Tibial artery (tissue), 4 donors: ENCODE measurements at places on chromosomes 5 and 9.
A peak's percentile ranks its signal among the peaks of the same experiment; 100 is the strongest.

GRCh38 chr9:1460143-1460769 is 410.1 kb downstream of the DMRT2 start:
- DNase-seq: no peak

- DNase-seq: no peak
Measured at GRCh38 chr5:147659166-147659929, 123.2 kb downstream of the JAKMIP2 start.

DNA sequence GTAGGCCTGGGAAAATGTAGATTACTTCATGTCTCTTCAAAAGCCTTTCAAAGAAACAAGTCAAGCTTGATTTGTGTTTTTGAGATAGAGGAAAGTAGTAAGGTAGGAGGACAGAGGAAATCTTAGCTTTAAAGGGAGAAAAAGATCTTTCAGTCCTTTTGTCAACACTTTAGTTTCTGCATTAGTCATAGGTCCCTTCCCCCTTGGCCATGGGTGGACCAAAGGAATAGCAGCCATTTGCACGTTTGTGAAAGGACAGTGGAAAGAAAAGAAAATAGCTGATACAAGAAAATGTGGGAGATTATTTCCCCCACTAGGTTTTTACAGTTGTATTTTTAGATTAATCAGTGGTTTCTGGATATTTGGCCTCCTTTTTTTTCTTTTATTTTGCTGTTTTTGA is 121.9 kb upstream of the GRHPR start:
- DNase-seq: no peak

DNA sequence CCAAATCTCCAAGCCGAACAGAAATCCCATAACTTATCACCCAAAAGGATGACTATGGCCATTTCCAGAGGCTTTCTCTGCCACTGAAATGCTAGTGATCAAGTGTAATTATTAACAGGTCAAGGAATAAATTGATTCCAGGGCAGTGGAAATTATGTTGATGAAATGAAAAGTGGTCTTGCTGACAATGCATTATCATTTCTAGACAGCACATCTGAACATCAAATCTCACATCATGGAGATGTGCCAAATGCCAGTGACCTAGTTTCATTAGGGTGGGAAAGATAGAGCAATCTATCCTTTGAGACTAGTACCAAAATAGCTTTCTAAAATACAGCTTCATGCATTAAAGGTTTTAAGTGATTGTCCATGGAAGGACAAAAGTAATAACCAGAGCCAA is 86.1 kb downstream of the AUH start:
- no peak for DNase-seq

DNA sequence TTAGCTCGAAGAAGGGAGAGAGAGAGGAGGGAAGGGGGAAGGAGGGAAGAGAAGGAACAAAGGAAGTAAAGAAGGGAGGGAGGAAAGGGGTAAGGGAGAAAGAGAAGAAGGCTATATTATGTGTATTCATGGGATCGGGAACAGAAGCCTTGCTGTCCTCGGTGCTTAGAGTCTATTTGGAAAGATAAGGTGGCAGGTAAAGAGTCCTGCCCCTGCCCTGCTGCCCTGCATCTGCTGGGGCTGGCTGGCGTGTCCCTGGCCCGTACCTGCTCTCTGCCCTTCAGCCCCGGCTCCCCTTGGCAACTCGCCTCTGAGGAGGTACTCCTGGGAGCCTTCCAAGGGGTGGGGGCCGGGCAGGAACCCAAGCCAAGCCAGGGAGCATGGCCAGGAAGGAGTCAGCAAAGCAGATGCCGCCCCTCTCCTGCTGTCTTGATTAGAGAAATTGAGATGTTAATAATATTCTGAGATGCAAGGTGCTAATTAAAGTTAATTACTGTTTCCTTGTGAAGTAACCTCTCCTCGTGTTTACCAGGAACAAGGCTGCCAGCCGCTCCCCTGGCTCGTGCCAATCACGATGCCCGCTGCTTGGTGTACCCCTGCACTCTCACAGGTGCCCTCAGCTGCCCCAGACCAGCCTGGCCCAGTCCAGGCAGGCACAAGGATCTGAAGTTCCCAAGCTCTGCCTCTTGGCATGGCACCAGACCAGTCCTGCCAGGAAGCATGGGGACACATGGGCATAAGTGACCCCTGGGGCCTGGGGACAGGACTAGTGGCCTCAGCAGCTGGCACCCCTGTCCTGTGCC is 36.6 kb downstream of the PCDH1 start:
- peak; percentile 28 for DNase-seq

GRCh38 chr5:39714036-39714698 is 289.4 kb upstream of the DAB2 start:
- no peak for DNase-seq

DNA sequence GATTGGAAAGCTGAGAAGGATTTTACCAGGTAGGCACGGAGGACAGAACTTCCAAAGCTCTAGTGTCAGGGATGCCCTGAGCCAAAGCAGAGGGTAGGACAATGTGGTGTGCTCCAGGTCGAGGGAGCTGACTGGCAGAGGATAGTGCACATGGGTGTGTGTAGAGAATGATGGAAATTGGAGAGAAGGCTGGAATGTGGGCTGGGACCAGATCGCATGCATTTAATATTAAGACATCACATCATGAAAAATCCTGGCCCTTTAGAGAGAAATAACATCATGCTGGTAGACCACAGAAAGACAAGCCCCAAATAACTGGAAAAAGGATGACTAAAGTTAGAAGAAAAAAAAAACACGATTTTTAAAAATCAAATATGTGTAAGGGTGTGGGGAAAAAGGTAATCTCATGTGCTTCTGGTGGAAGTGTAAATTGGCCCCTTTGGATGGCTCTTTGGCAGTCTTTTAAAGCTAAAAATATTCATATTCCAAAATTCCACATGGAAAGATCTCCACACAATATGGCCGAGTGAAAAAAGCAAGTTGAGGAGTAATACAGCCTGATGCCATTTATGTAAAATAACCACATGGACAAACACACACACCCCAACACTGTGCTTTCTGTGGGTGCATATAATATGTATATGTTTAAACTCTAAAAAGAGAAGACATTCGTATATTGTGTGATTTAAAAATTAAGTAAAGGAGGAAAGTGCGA is 67.0 kb upstream of the TGFBR1 start:
- DNase-seq: no peak
